SW 1271 (cell line): ENCODE measurements at places on chromosomes 7 and 10.

DNA sequence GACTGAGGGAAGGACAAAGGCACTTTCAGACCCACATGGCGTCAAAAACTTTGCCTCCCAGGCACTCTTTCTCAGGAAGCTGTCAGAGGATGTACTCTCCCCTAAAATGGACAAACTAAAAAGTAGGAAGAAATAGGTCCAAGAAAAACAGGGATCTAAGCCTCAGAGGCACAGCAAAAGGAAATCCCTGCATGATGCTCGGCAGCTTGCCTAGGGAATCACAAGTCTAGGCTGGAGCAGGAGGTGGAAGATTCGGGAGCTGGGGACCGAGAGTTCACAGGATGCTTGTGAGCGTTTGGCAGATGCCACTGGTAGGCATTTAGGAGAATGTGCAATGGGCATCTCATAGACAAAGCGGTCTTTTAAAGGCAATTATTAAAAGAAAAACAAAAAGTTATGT is 60.8 kb downstream of the ATXN7L1 start:
- no peak for DNase-seq

DNA sequence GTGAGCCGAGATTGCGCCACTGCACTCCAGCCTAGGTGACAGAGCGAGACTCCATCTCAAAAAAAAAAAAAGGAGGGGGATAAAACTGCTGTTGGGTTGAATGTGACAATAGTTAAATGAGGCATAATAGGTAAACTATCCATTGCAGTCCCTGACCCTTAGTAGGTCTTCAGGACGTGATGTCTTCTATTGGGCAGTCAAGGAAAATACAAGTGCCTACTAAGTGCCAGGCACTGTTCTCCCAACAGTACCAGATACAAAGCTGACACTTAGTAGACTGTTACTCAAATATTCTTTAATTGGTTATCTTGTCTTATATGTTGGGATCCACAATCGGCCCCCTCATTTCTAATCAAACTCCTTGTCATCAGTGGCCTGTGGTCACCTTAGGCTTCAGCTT is 27.1 kb upstream of the ACSL5 start:
- no peak for DNase-seq

DNA sequence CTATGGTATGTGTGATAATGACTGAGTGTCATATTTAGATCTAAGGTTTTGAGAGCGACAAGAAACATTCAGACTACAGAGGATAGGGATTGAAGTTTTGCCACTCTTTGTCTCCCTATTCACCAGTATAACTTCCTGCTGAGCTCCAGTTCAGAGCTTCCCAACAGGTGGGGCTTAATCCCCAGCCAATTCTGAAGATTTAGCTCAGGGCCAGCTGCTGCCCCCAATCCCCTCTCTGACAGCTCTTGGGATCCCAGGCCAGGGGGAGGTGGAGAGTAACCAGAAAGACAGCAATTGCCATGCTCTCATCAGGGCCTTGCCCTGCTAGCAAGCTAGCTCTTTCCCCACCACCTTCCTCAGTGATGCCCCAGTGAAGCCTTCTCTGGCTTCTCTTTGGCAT is 57.8 kb downstream of the TRIL start:
- DNase-seq = no peak

DNA sequence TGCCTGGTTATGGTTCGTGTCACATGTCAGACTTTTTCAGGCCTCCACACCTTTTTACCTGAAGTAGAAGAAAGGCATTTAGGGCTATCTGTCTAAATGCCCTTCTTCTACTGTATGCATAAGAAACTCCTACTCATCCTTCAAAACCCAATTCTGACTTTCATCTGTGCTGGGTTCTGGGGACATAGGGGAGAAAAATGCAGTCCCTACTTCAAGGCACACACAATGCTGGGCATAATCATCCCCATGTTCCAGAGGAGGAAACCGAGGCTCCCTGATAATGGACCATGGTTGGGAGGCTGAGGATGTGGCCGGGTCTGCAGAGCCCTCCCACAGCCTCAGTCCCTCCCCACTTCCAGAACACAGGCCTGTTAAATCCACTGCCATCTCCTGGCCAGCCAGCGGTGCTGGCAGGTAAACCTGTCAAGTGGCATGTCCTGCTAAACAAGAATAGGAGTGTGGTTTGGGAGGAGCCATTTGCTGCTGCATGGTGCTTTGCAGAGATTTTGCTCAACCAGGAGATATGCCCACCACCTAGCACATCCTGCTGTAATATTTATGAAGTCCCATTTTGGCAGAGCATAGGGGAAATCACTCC is 32.0 kb downstream of the GRID1 start:
- no peak for DNase-seq

GRCh38 chr7:144468990-144469732 is 65.7 kb upstream of the NOBOX start:
- DNase-seq = no peak

DNA sequence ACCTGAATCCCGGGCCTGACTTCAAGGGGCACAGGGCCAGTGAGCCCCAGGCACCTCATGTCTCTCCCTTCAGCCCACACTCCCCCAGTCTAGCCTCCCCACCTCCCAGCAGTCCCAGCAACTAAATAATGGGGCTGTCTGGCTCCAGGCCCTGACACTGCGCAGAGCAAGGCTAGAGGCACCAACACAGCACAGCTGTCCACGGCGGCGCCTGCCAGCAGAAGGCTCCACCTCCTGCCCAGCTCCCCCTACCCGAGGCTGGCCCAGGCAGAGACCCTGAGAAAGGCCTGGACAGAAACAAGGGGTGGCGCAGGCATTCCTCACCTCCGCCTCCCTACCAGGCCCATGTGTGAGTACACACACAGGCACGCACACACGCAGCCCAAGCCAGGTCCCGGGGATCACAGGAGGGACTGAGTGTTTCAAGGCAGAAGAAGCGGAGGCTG is 6.1 kb downstream of the KCNH2 start:
- DNase-seq = no peak
